ENCODE measurements at places on chromosomes 11 and 22.
A peak's percentile ranks its signal among the peaks of the same experiment; 100 is the strongest.

- DNase-seq = no peak
Measured at GRCh38 chr11:74169738-74170458, 904 bp downstream of the C2CD3 start.

DNA sequence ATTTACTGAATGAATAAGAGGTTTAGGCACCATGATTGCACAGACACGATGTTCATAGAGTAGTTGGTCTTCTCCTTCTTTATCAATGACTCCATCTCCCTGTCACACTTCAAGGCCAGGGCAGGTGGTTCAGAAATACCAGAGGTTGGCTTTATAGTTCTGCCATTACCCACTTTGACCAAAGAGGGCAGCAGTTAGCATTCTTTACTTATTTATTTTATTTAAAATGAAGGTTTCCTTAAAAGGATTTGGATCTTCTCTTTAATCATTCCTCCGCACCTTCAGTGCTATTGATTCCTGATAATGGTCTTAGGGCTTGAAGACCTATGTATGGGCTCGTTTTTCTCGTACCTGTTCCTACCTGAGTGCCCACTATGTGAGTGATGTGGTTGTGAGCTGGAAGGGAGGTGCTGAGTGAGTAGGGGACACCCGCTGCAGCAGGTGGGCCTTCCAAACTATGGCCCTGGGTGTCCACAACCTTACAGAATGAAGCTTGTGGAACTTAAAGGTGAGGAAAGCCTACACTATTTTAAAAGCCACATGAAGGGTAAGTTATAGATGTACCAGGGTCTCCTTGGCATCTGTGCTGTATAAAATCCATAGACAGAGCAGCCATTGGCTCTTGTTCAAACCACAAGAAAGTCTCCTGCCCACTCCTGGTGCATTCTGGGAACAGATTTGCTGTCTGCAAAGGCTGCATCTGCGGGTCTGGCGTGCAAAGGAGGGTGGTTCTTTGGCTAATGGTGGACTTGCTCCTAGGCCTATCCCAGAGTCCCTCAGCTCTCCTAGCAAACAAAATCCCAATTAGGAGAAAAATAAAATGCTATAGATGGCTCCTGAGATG lies 35.0 kb downstream of the TIMP3 start:
- no peak for DNase-seq

- DNase-seq = no peak
Measured at GRCh38 chr22:48689206-48689605, 1138.5 kb downstream of the BRD1 start.

- DNase-seq = no peak
Measured at GRCh38 chr11:96070453-96070852, 146.5 kb upstream of the MTMR2 start.

DNA sequence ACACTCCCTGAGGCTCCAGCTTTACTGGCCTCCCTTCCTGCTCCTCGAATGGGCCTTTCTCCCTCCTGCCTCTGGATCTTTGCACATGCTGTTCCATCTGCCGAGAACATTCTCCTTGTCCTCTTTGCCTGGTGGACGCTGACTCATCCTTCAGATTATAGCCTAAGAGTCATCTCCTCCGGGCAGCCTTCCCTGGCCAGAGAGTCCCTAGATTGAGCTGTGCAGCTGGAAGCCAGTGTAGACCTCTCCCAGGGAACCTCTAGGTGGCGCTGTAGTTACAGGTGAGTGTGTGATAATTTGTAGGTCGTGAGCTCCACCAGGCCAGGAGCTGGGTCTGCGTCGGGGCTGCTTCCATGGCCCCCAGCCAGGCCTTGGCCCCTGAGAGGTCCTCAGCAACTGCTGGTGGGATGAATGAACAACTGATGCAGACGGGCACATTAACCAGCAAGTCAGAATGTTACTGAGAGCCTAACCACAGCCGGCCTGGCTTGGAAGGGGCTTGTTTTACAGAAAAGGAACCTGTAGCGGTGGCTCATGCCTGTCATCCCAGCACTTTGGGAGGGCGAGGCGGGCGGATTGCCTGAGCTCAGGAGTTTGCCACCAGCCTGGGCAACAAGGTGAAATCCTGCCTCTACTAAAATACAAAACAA lies 8.7 kb downstream of the PNPLA5 start:
- DNase-seq = peak; percentile 53

- DNase-seq = no peak
Measured at GRCh38 chr11:93655047-93655446, 6.4 kb upstream of the CEP295 start.

- DNase-seq = no peak
Measured at GRCh38 chr11:68014157-68014946, 4.2 kb downstream of the ALDH3B1 start.

DNA sequence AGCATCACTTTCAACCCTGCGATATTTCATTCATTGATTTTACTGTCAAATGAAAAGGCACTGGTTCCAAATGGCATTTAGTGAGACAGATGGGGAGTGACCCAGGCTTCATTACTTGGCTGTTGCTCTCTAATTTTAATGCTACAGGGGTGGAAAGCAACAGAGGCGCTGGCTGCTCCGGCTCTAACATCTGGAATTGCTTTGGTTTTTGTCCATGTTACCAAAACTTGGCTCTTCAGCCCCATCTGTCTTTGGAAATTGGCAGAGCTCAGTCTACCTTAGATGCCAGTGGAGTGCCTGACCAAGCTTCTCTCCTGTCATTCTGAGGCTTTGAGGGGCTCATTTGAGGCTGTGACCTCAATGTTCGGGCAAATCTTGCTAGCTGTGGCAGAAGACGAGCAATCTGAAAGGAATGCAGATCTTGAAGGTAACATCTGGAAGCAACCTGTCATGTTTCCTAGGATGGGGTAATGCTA lies 409.5 kb upstream of the SYN3 start:
- DNase-seq = no peak

- no peak for DNase-seq
Measured at GRCh38 chr11:76984743-76985142, 49.5 kb upstream of the B3GNT6 start.

GRCh38 chr22:50102946-50103345 lies 13.1 kb downstream of the MOV10L1 start:
- no peak for DNase-seq

GRCh38 chr11:1487091-1487850 lies 692 bp upstream of the MOB2 start:
- DNase-seq = no peak

- DNase-seq = no peak
Measured at GRCh38 chr22:24007253-24008021, 2.2 kb upstream of the GSTT4 start.

GRCh38 chr11:33376331-33377310 lies 119.4 kb downstream of the HIPK3 start:
- DNase-seq = no peak

DNA sequence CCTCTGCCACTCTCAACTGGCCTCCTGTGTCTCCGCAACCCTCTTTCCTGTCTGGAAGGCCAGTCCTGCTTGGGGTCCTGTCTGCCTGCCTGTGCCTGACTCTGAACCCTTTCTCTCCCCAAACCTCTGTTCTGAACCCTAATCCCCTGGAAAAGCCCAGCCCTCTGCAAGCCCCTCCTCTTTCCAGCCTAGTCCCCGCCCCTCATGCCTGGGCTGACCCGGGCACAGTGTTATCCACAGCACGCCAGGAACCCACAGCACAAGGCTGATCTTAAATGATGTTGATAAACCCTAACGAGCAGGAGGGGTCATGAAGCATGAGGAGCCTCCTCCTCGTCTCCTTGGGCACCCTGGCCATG lies at the start of gene IFITM10:
Gene IFITM10 (minus strand): TSS at position 115 of the 359 bp plus-strand sequence. CDS start 153 bp downstream, outside the sequence.
- DNase-seq = no peak

DNA sequence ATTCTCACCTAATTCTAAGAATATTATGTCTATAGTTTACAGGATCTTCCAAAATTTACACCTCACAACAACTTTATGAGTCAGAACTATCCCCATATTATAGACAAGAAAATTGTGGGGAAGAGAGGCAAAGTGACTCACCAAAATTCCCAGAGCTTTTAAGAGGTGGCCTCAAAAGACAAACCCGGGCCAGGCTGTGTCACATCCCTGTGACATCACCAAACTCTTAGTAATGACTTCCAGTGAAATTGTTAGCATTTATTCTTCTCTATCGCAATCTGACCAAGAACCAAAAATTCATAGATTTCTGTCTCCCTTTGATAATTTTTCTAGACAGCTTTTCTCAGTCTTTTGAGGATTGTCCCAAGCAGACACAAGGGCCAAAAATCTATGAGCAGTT lies 134.3 kb downstream of the SNX19 start:
- no peak for DNase-seq

GRCh38 chr11:15650105-15650938 lies 535.6 kb downstream of the INSC start:
- peak; percentile 64 for DNase-seq

DNA sequence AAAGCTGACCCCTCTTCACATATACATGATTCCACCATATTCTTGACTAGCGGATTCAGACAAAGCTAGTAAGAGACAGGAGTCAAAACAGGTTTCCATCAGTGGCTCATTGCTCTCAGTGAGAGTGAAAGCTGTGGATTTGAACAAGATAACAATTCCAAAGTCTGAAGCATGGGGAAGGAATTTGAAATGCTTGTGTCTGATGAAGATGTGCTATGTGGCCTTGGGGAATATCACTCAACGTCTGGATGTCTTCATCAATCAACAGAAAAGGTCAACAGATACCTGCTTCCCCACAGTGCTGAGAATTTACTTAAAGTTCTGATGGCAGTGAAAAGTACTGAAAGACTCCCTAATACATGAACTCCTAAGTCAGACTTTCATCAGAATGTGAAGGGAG lies 46.9 kb upstream of the SESN3 start:
- DNase-seq = no peak

GRCh38 chr11:36635066-36635862 lies 37.2 kb upstream of the RAG2 start:
- DNase-seq = no peak

GRCh38 chr11:117833401-117833891 lies 8.9 kb upstream of the FXYD2 start:
- DNase-seq = no peak

- no peak for DNase-seq
Measured at GRCh38 chr22:45308957-45309421, 745 bp upstream of the FAM118A start.

- DNase-seq = no peak
Measured at GRCh38 chr11:23997356-23997755, 499.5 kb upstream of the LUZP2 start.

DNA sequence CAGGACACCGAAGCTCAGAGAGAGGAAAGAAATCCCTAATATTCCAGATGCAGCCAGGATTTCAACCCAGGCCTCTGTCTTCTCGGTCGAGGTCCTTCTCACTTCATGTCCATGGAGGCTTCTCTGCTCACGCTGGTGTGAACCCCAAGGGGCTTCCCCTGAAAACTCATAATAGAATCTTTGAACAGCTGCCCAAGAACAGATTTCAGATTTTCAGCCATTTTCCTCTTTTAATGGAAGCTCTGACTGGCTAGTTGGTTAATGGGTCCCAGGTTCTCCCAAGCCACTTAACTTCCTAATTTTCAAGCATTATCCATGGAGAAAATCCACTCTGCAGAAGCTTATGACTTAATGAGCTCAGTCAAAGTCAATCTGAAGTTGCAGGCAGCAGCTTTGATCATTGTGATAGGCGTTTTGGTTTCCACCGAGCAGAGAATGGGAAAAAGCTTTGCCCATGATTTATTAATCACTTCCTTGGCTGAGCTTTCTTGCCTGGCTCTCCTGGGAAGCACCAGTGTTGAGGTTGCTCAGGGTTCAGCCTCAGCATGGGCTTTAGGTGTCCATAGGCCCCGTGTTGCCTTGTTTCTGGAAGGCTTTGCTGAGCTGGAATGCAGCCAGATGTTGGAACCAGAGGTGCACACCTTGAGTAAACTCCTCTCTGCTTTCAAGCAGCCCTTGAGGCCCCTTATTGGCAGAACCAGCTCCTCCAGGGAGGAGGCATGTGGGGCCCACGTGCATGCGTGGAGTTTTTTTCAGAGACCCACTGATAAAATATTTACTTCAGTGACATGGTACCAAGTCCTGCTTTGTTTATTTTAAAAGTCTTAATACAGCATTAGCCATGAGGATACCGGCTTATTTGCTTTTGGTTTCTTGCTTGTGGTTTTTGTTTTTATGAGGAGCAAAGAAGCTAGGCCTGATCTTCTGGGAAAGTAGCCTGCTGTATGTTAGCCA lies 25.5 kb downstream of the LDLRAD3 start:
- DNase-seq = no peak

GRCh38 chr11:130622141-130622542 lies 173.7 kb downstream of the ADAMTS15 start:
- no peak for DNase-seq

GRCh38 chr22:38413085-38414008 lies 41.7 kb downstream of the KCNJ4 start:
- no peak for DNase-seq

- no peak for DNase-seq
Measured at GRCh38 chr11:60056349-60056969, at the start of gene MS4A3. MS4A3 (plus strand) TSS chr11:60056665; CDS start chr11:60061161, 4,496 bp downstream.

GRCh38 chr11:64876835-64877341 lies 1.5 kb downstream of the EHD1 start:
- DNase-seq = no peak

DNA sequence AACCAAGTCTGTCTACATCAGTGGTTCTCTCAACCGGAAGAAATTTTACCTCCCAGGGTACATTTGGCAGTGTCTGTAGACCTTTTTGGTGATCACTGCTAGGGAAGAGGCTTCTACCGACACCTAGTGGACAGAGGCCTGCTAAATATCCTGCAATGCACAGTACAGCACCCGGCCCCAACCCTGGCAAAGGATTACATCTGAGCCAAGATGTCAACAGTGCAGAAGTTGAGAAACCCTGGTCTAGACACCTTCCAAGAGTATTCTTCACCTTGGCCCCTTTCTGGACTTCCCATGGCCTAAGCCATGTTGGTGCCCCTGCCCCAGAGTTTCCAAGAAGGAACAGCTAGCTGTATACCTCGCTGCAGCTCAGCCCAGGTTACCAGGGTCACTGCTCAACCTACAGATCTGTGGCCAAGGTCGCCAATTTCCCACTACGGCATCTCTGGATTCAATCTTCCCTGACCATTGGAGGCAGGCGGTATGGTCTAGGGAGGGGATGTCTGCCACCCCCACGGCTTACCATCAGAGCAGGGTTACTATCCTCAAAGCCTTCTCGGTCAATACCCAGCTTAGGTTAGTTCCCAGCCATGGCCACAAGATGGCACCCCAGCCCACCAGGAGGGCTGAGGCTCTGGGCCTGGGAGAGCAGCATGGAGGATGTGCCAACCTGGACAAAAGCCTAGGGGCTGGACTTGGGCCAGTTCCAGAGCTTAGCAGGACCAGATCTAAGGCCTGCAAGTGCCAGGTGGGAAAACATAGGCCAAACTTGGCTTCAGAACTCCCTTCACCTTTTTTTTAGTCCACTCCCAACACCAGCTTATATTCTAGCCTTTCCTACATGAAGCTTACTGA lies 3.7 kb upstream of the KCNC1 start:
- peak; percentile 66 for DNase-seq

- DNase-seq = no peak
Measured at GRCh38 chr22:49811020-49811791, 16.5 kb downstream of the BRD1 start.

DNA sequence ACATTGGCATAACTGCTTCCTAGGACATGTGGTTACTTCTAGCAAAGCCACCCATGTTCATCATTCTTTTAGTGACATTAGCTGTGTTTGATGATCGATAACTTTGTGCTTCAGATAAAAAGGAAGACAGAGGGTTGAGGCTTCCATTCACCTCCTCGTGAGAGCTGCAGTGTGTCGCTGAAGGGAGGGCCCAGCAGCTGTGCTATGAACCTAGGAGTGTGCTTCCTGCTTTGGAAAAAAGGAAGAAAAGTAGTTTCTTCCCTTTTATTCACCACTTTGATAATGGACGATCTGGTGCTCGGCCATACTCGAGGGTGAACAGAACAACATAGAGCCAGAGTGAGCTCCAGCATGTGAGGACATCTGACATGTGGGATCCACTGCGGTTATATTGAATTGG lies 6.1 kb upstream of the RFPL2 start:
- DNase-seq = no peak

GRCh38 chr11:96648991-96649390 lies 259.2 kb downstream of the JRKL start:
- DNase-seq = no peak

GRCh38 chr22:19974268-19974861 lies 32.7 kb upstream of the TXNRD2 start:
- no peak for DNase-seq

Measured in GM18507 (cell line).